ENCODE measurements at places on chromosomes 12 and 14.

DNA sequence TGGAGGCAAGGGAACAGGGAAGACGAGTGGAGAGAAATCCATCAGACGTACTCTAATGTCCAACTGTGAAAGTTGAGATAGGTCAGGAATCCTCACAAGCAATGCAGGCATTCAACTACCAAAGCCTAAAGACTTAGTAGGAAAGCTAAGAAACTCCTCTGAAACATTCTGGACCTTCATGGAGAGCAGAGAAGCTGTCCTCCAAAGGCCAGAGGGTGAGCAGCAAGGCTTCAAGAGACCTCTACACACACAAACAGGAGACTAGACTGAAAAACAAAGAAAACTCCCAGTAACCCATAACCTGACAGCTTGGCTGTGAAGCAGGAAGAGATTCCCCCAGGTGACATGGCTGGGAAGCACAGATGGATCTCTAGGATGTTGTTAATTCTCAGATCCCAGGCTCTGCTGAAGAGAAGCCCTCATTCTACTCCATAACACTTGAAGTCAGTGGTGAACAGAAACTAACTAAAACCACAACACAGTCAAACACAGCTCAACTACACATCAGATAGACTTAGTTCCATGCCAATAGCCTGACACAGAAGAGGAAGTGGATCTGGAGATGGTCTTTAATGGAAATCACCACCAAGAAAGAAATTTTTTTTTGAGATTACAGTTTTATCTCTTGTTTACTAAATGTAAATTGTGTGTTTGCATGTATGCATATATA lies 23.2 kb upstream of the LYZ start:
- no peak for DNase-seq

GRCh38 chr12:118851891-118852290 lies 129.4 kb upstream of the SRRM4 start:
- DNase-seq = no peak

GRCh38 chr12:107493666-107494065 lies 191.9 kb upstream of the PWP1 start:
- no peak for DNase-seq

DNA sequence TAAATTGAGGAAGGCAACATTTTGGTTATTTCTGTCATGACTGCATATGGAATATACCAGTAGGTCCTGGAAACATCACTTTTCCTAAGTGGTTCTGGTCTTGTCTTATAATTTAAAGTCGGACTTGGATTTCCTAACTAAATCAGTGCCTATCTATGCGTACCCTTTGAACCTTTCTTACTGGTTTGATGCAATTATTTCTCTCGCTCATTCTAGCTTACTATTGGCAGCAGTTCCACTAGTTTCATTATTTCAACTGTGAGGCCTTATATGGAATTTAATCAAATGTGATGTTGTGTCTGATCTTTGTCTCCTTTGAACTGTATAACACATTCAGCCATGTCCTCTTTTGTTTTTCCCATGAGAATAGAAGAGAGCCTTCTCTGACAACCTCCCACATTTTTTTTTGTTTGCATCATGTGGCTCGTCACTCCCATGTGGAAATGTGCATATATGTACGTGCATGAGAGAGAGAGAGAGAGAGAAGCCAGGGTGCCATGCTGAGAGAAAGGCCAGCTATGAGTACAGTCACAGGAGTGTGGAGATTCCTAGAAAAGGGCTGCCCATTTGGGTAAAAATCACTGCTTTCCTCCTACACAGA lies 48.0 kb downstream of the AKAP6 start:
- DNase-seq = no peak

- DNase-seq = no peak
Measured at GRCh38 chr12:68585966-68586365, 24.7 kb upstream of the RAP1B start.

- DNase-seq = no peak
Measured at GRCh38 chr12:48680861-48681260, 1.2 kb downstream of the KANSL2 start.

DNA sequence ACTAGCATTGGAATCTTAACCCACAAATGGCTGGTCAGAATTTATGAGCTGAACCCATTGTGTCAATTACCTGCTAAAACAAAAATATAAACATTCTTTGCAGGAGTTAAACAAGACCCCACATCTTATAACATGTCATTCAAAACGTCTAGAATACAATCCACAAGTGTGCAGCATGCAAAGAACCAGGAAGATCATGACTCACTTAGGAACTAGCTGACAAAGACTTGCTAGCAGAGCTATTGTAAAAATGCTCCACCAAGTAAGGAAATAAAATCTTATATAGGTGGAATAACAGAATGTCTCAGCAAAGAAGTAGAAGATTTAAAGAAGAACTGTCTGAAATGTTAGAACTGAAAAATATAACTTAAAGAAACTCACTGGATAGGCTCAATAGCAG lies 26.5 kb upstream of the POC1B start:
- DNase-seq = no peak

DNA sequence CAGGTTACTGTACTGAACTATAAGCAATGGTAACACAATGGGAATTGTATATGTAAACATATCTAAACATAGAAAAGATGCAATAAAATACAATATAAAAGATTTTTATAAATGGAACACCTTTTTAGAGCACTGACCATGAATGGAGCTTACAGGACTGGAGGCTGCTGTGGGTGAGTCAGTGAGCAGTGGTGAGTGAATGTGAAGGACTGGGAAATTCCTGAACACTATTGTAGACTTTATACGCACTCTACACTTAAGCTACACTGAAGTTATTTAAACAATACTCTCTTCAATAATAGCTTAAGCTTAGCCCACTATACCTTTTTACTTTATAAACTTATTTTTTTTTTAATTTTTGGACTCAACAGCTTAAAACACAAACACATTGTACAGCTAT lies 313.5 kb downstream of the KCNC2 start:
- no peak for DNase-seq

- DNase-seq = no peak
Measured at GRCh38 chr12:50057896-50058670, 687 bp downstream of the ASIC1 start.

DNA sequence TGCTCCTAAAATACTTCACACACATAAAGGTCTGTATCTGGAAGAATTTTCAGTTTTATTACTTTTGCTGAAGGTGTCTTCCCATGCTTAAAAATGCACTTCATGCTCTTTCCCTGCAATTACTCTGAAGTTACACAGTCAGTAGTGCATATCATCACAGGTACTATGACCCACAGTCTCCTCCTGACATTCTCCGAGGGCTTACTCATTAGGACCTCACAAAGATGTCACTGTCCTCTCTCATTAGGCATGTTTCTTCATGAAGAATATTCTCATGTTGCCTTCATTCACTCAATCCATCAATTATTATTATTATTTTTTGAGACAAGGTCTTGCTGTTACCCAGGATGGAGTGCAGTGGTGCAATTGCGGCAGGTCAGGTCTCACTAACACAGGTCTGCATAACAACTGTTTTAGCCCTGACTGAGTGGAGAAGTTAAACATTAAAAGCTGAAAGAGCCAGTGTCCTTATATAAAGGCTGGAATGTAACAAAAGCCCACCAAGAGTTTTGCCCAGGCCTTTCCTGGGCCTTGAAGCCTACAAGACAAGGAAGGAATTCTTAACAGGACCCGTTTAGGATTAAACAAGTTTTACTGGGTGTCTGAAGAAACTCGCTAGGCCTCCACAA lies 119.5 kb upstream of the WSCD2 start:
- no peak for DNase-seq

DNA sequence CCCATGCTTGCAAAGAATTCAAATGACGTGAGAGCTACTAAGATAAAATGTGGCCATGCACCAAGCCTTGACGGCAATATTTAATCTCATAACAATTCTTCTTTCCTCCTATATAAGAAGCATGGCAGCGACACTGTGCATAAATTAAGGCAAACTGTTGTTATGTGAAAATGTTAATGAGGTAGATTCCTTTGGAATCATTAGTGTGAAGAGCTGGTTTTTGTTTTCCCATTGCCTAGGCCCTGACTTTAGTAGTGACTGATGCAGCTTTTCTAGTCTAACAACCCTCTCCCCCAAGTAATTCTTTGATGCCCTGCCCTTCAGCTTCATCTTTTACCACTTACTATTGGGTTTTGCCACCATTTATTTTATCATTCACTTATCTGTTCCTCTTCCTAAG lies 10.6 kb upstream of the PSEN1 start:
- no peak for DNase-seq

DNA sequence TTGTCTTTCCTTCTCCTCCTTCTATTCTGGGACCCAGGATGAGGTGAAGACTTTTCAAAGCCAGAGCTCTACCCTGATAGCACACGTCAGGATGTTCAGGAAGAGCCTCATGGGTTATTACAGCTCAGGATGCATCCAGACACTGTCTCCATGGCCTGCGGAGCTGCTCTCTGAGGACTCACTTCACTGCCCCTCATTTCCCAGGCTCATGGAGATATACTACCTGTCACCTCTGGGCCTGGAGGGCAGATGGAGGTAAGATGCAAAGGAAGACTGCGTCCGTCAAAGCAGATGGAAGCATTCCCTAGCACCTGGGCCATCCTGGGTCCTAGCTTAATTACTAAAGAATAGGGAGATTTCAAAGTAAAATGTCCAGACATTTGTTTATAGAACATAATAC lies 32.6 kb downstream of the STON2 start:
- no peak for DNase-seq

DNA sequence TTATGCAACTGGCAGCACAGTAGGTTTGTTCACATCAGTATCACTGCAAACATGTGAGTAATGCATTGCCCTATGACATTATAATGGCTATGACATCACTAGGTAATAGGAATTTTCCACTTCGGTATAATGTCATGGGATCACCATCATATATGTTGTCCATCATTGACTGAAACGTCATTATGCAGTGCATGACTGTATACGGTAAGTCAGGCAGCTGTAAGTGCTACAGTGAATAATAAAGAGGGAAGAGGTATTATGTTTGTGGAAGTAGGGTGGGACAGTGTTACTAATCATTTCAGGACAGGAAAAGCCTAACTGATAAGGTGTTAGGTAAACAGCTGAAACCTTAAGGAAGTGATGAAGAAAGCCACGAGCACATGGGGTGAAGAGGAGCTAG lies 68.1 kb downstream of the ANO4 start:
- no peak for DNase-seq

DNA sequence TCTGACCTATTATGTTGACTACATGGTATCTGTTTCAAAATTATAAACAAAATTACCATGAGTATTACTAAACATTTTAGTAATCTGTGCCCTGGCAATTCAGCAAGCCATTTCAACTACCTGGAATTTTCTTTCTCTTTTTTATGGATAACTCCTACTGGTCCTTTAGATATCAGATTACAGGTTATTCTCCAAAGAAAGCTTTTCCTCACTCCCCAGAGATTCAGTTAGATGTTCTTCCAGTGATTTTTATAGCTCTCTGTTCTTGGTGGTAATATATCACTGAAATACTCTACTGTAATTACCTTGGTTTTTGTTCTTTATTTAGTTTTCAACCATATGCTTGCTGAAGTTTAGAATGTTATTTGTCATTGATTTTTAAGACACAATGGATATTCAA lies 930.2 kb upstream of the FOXG1 start:
- no peak for DNase-seq

DNA sequence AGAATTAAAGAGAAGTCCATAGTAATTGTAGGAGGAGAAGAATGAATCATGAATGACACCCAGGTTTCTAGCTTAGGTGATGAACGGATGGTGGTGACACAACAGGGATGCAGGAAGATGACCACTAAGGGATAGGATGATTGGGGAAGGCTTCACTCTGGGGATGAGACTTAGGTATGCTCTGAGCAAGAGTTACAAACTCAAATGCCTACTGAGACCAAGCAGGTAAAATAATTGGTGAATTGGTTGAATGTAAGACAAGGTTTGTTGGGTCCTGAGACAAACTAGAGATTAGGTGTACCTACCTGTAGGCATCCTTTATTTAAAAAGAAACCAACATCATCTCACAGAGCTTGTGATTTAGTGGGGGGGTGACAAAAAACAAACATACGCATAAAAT lies 116.3 kb downstream of the CFAP54 start:
- DNase-seq = no peak

- DNase-seq = no peak
Measured at GRCh38 chr12:105740369-105740768, 398.4 kb downstream of the NUAK1 start.

GRCh38 chr14:35333797-35334743 lies 41.9 kb downstream of the PSMA6 start:
- no peak for DNase-seq

GRCh38 chr12:253116-253831 lies 9.4 kb downstream of the SLC6A13 start:
- no peak for DNase-seq

Measured in erythroblast (primary cell).